ENCODE measurements at places on chromosomes 13 and 19. TPM values are rescaled to one million over a fixed set of nuclear protein-coding genes. Genes with fewer than 3 reads are reported as not detected.

- no peak overlapping the region for H3K4me3 ChIP-seq
- H3K27ac ChIP-seq = peak overlapping the region; percentile 65
- no peaks in the 10 kb centered on the region for H3K4me1 ChIP-seq
- no peaks in the 10 kb centered on the region for H3K27me3 ChIP-seq
Observed at GRCh38 chr13:34863360-34864135, 78.5 kb upstream of the NBEA start.

DNA sequence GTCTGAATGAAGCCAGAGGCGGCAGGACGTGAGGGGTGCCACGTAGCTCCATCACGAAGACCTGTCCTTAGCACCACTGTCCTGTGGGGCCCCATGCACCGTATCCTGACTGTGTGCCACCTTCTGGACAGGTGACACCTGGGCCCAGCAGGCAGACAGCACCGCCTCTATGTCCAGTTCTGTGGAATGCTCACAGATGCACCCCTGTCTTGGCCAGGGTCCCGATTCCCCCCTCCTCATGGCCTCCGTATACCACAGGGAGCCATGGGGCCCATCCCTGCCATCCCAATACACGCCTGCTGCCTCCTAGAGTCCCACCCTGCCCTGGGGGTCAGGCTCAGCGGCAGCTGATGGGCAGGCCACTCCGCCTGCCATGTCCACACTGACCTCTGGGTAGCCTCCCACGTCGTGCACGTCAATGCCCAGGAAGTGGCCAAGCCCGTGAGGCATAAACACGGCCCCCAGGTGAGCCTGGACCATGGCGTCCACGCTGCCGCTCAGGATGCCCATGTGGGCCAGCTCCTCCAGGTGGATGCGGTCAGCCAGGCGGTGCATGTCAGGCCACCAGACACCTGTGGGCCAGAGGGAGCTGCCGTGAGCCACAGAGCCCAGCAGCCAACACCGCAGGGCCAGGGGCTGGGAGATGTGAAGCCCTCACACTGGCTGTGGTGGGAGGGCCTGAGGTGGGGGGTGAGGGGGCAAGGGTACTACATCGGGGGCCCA lies 17.6 kb downstream of the CEBPG start:
- no peak overlapping the region for H3K4me3 ChIP-seq
- H3K27me3 ChIP-seq = no peaks in the 10 kb centered on the region
- DNase-seq = no peak
- no peaks in the 10 kb centered on the region for H3K36me3 ChIP-seq

DNA sequence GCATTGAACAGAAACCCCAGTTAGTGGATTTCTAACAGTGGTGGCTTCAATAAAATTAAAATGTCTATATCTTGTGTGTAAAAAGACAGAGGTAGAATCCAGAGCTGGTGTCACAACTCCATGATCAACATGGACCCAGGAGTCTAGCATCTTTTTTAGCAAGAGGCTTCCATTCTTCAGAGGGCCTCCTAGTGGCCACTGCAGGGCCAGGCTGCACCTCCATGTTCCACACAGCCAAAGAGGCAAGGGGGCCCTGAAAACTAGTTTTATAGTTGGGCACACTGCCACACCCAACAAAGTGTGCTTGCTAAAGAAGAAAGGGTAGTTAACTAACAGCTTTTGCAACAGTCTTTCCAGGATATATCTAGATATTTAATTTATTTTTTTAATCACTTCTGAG lies 12.9 kb downstream of the N4BP2L1 start:
- no peaks in the 10 kb centered on the region for H3K36me3 ChIP-seq
- H3K4me1 ChIP-seq = no peaks in the 10 kb centered on the region
- DNase-seq = no peak
- H3K27ac ChIP-seq = no peak overlapping the region

- peaks cover 8% of the 10 kb centered on the region for H3K4me1 ChIP-seq
- H3K27me3 ChIP-seq = no peaks in the 10 kb centered on the region
- DNase-seq = no peak
- H3K36me3 ChIP-seq = peaks cover 27% of the 10 kb centered on the region
Observed at GRCh38 chr19:18366021-18366435, 19.9 kb upstream of the GDF15 start.

- peaks cover 6% of the 10 kb centered on the region for H3K36me3 ChIP-seq
- peaks cover 6% of the 10 kb centered on the region for H3K4me1 ChIP-seq
- H3K27ac ChIP-seq = no peak overlapping the region
- H3K4me3 ChIP-seq = no peak overlapping the region
- no peaks in the 10 kb centered on the region for H3K27me3 ChIP-seq
Observed at GRCh38 chr19:16206046-16206605, 8.4 kb downstream of the AP1M1 start.

DNA sequence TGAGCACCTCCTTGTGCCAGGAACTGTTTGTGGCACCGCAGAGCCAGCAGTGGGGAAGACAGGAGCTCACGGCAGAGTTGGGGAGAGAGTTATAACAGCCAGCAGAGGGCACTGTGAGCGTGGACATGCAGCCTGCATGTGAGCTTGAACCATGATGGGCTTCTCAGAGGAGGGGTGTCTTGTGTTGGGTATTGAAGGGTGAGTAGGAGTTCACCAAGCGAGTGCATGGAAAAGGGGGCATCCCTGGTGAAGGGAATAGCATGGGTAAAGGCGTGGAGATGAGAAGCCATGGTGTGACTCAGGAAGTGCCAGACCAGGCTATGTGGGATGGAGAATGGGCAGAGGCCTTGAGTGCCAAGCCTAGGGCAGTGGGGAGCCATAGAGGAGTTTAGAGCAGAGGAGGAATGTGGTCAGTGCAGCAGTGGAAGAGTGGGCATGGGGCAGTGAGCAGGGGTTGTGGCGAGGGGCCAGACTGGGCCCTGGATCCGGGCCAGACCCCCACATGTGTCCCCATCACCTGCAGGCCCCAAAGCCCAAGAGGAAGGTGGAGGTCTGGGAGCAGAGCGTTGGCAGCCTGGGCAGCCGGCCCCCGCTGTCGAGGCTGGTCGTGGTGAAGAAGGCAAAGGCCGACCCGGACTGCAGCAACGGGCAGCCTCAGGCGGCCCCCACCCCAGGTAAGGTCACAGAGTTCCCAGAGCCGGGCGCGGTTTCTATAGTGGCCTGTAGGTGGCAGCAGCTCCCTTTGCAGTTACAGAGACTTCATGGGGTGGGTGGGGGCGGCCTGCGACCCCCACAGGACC lies 11.8 kb upstream of the SHD start:
- no peaks in the 10 kb centered on the region for H3K4me1 ChIP-seq
- no peaks in the 10 kb centered on the region for H3K27me3 ChIP-seq
- H3K27ac ChIP-seq = no peak overlapping the region
- peak; percentile 53 for DNase-seq
- H3K4me3 ChIP-seq = no peak overlapping the region
- peaks cover 91% of the 10 kb centered on the region for H3K36me3 ChIP-seq

DNA sequence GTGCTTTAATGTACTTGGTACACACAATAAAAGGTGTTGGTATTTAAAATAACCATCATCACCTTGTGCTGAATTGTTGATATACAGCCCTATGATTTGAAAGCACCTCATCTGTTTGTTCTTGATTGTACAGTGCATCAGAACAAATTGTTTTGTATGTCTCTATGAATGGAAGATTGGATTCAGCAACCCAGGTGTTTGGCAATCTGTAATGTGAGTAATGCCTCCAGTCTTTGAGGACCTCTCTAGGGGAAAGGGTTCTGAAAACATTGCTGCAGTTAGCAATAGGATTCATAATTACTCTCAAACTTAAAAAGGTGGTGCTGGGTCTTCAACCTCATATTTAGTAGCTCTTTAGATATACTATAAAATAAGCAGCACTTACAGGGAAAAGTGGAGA lies 341.8 kb downstream of the OXGR1 start:
- no peak for DNase-seq
- no peaks in the 10 kb centered on the region for H3K27me3 ChIP-seq
- no peaks in the 10 kb centered on the region for H3K36me3 ChIP-seq

- H3K36me3 ChIP-seq = no peaks in the 10 kb centered on the region
- H3K4me1 ChIP-seq = no peaks in the 10 kb centered on the region
- H3K27me3 ChIP-seq = no peaks in the 10 kb centered on the region
- peak; percentile 77 for DNase-seq
- no peak overlapping the region for H3K27ac ChIP-seq
Observed at GRCh38 chr19:47765523-47766358, 12.8 kb upstream of the SELENOW start.

DNA sequence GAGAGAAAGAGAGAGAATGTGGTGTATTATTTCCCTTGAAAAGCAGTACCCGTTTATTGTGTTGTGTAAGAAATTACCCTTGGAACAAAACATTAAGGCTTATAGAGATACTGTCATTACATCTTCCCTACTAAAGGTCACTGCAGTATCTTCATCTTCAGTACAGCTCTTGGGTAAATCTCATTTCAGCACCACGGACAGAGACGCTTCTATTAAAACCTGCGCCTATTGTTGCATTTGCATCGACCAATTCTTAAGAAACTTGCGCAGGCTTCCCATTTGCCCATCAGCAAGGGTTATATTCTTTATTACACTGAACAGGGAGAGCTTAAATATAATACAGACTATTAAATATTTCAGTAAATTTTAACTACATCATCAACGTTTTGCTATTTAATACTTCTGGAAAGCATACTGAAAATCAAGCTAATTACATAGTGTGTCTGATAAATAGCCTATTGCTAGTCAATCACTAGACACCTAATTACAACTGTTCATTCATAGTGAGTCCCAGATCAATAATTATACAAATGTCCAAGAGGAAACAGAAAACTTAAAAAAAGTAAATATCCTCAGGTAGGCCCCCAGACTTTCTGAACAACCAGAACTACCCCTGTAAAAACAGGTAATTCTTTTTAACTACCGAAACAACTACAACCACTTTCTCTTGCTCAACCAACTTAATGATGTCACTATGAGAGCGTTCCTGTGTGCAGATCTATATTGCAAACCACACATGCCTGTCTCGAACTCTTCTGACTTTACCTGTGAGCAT lies 350.6 kb downstream of the LIG4 start:
- H3K27ac ChIP-seq = no peak overlapping the region
- H3K27me3 ChIP-seq = peaks cover 15% of the 10 kb centered on the region
- no peak overlapping the region for H3K4me3 ChIP-seq
- H3K4me1 ChIP-seq = no peaks in the 10 kb centered on the region

GRCh38 chr19:29685326-29685725 lies 20.1 kb downstream of the PLEKHF1 start:
- peak; percentile 64 for DNase-seq
- H3K36me3 ChIP-seq = no peaks in the 10 kb centered on the region
- no peaks in the 10 kb centered on the region for H3K27me3 ChIP-seq
- H3K4me1 ChIP-seq = peaks cover 56% of the 10 kb centered on the region
- H3K27ac ChIP-seq = peak overlapping the region; percentile 92

DNA sequence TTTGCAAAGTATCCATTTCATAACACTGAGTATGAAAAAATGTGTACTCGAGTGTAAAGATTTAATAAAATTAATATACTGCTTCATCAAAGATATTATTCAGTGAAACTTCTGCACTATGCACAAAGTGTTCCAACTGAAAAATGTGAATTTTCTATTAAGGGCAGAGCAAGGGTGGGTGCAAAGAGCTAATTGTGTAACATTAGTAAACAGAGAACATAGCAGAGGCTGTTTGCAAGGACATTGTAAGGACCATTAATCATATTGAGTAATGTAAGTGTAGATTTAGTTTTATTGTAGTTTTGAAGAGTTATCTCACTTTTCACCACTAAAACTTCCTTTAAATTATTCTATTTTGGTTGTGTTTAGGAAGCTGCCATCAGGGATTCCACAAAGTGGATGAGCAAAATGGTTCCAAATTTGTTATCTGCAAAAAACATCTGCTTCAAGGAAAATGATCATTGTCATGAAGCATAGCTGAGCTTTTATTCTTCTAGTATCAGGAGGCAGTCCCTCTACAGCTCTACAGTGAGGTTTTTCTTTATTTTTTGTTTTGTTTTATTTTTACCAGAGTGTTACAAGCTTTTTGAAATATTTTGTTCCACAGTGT lies 1375.4 kb downstream of the SLITRK1 start:
- H3K4me3 ChIP-seq = no peak overlapping the region
- no peaks in the 10 kb centered on the region for H3K4me1 ChIP-seq
- DNase-seq = no peak
- H3K27ac ChIP-seq = no peak overlapping the region
- no peaks in the 10 kb centered on the region for H3K27me3 ChIP-seq
- no peaks in the 10 kb centered on the region for H3K36me3 ChIP-seq

Gene ACER1
- not detected for total RNA-seq

Gene MEDAG
- total RNA-seq = 7.8 TPM

Gene SOX1
- total RNA-seq = not detected

Gene KISS1R
- not detected for total RNA-seq

Gene MCEMP1
- 0.54 TPM for total RNA-seq

Gene CEACAM5
- total RNA-seq = not detected

Gene TMPRSS9
- not detected for total RNA-seq

Gene PCSK4
- total RNA-seq = 0.96 TPM

All from psoas muscle (tissue), 8 donors.